NCI-H1930 (cell line): ENCODE measurements at places on chromosomes 7 and 10.

- DNase-seq: no peak
Observed at GRCh38 chr7:38953971-38954370, 23.7 kb upstream of the POU6F2 start.

DNA sequence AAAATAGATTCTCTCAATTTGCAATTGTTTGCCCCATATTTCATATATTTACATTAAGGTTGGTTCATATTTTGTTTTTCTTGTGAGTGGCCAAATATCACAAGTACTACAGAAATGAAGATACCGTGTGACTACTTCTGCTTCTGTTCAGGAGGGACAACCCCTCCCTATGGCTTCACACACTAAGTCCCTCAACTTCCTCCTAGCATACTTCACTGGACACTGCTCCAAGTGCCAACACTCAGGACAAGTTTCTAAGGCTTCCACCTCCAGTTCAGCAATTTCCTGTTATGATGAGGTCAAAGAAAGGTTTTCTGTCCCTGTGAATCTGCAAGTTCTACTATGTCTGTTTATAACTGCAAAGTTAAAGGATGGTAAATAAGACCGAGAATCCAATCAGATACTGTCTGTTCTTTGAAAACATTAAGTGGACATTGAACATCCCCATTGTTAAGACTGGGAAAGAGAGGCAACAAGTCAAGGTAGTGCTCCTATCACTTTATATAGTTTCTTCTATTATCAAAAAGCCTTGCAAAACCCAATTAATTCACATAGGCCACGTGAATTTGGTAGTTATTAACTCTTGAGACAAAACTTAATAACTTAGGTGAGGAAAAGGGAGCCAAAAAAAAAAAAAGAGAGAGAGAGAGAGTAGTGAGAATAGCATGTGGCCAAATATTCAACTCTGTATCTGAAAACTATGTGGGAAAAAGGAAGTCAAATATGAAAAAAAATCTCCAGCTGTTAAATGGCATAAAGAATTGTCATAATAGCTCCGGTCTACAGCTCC lies 81.3 kb upstream of the DKK1 start:
- no peak for DNase-seq

DNA sequence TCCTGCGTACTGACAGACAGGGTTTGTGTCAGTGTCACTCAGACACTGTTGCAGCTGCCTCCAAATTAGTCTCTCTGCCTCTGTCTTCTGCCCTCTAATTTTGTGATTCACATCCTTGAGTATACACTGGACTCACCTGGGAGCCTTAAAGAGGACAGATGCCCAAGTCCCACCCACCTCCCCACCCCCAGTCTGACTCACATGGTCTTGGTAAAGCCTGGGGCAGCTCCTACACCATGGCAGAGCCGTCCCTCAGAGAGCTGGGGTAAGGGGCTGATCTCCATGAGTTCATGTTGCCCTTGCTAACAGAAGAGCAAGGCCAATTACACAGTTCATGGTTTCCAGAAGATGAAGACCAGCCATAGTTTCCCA lies 197.6 kb upstream of the STK17A start:
- DNase-seq: no peak

- no peak for DNase-seq
Observed at GRCh38 chr10:103917302-103918052, 507 bp downstream of the STN1 start.

- no peak for DNase-seq
Observed at GRCh38 chr10:33579996-33580395, 245.5 kb upstream of the NRP1 start.

DNA sequence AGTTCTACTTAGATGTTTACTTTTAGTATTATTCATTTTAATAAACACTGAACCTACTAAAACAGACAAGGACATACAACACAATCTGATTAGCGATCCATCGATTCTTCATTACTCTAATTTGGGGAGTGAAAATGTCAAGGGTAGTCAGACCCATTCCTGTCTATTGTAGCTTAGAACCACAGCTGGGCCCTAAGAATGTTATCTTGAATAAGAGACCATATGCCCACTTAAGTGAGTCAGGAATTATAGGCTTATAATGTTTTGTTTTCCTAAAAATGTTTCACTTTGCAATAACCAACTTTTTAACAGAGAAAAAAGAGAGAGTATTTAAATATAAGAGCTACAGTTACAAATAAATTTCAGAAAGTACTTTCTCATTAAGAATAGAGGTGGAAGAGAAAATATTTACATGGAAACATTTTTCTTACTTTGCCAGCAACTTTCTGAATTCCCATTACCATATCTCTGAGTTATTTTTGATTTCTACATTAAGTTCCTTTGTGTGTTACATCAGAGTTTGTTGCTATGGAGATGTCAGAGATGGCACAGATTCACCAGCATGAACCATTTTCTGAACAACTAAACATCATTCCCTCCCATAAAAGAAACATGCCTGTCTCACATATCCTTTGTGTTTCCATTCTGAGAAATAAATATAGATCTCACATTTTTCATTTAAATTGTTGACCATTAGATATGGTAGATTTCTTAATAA lies 75.4 kb upstream of the SLC13A1 start:
- DNase-seq: no peak

GRCh38 chr7:133044722-133045473 lies 37.0 kb downstream of the CHCHD3 start:
- DNase-seq: no peak

- DNase-seq: no peak
Observed at GRCh38 chr10:74929197-74929596, 102.8 kb downstream of the KAT6B start.

GRCh38 chr10:77970869-77971803 lies 44.6 kb upstream of the DLG5 start:
- DNase-seq: no peak

DNA sequence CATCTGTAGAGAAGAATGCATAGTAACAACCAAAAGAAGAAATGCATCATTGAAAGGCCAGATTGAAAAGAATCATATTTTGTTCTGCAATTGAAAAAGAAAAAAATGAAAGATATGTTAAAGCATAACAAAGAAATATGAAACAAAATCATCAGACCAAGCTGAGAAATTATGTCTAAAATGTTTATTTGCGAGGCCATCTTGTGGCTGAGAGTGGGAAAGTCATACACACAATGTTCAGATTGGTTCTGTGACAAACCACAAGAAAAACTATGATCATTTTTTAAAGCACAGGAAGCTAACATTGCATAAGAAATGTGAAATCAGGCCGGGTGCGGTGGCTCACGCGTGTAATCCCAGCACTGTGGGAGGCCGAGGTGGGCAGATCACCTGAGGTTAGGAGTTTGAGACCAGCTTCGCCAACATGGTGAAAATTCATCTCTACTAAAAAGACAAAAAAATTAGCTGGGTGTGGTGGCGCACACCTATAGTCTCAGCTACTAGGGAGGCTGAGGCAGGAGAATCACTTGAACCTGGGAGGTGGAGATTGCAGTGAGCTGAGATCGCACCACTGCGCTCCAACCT lies 36.6 kb downstream of the ABCB5 start:
- no peak for DNase-seq

- DNase-seq: no peak
Observed at GRCh38 chr10:62075912-62076311, 174.4 kb downstream of the ARID5B start.

DNA sequence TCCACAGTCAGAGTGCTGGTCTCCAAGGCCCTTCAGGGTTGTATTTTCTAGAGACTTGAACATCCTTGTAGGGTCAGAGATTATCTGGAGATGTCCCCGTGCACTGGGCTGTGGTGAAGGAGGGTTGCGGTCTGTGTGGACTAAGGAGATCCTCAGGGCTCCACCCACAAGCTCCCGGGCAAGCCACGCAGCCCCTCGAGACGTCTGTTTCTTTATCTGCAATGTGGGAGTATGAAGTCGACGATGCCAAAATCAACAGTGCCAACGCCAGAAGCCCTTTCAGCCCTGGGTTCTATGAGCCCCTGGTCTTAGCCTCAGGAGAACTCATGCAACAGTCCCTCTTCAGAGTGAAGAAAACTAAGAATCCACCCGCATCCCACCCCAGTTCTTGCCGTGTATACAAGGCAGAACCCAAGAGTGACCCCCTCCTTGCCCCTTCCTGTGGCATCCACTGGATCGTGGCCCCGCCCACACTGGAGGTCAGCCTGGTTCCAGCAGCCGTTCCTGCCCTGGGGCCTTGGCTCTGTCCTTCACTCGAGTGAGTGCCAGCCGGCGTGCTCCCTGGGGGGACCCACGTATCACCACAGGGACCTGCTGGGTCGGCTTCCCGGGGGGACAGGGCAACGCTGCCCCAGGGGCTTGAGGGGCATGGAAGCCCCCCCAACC lies 6.0 kb upstream of the SHH start:
- no peak for DNase-seq

DNA sequence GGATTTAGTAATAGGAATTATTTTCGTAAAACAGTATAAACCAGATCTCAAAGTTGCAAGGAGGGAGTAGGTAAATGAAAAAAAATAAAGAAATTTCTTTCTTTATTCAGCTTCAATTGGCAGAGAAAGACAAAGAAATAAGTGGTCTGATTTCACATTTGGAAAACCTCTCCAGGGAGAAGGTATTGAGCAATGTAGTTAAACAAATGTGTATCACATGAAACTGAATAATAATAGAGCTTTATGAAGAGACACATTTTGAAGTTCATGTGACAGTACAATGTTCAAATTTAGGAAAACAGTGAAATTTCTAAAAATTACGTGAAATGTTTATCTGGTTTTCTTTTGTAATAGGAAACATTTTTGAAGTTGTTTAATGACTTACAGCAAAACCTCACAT lies 63.0 kb downstream of the TAX1BP1 start:
- peak; percentile 55 for DNase-seq

- no peak for DNase-seq
Observed at GRCh38 chr10:31396376-31396775, 77.4 kb downstream of the ZEB1 start.

GRCh38 chr7:30936650-30937245 lies 25.1 kb downstream of the AQP1 start:
- DNase-seq: no peak

GRCh38 chr7:1533547-1534329 lies 3.2 kb downstream of the MAFK start:
- no peak for DNase-seq

DNA sequence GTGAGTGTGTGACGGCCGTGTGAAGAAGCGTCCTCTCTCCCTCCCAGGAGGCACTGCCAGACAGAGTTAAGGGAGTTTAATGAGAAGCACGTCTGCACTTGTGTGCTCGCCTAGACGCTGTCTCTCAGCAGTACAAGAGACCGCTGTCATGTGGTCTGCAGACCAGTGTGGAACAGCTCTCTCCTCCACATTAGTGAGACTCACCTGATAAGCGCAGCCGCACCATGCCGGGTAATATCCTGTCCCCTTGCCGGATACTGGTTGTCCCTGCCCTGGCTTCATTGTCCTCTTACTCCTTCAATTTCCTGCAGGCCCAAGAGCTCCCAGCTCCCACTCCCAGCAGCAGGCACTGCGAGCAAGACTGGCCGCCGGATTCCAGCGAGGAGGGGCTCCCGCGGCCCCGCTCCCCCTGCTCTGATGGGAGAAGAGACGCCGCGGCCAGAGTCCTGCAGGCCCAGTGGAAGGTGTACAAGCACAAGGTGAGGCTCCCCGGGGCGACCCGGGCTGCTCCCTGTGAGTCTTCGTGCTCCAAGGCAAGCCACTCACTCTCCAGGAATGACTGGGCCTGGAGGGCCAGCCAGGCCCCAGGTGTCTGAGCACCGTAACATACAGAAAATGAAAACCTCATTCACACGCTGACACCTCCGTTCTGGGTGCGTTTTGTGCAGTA lies 33.5 kb upstream of the TTYH3 start:
- no peak for DNase-seq
